ENCODE measurements at places on chromosomes 2 and 18.

DNA sequence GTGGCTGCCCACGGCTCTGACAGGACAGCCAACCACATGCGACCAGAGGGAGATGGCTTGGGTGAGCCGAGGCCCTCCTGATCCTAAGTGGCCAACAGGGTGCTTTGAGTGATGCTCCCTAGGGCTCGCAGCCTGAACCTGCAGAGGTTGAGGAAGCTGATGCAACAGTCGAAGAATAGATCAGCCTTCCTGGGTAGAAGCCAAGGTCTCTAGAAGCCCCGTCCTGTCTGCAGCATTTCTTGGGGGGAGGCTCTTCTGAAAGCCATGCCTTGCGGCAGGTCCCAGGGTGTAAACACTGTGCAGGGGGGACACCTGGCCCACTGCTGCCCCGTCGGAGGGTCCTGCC lies 136.4 kb downstream of the HDAC4 start:
- DNase-seq, result no peak

DNA sequence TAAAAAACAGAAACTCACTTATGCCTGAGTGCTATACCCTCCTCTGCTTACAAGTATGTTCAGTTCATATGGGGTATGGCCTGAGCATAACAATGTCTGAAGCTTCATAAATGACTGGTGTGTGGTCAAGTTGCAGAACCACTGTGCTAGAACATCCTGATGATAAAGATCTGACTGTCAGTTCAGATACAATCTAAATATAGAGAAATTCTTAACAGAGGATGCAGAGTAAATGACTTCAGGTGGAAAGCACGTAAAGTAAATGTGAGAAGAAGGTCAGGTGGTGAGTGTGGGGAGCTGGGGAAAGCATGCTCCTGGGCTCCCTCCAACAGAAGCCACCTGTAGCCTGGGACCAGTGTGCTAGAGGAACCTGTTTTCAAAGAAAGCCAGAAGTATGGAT lies 926.2 kb downstream of the TSN start:
- no peak for DNase-seq

DNA sequence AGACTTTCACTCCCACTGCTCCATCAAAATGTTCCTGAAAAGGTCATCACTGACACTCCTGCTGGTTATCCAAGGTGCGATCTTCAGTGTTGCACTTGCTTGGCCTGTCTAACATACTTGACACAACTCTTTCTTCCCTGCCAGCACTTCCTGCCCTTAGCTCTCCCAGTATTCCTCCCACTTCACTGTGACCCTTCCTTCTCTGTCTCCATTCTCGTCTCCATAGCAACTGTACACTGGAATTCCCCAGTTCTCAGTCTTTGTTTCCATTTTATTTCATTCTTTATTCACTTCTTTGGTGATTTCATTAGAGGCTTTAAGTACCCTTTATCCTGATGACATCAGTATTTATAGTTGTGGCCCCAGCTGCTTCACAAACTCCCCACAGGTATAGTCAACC lies 333.0 kb downstream of the IRS1 start:
- no peak for DNase-seq

DNA sequence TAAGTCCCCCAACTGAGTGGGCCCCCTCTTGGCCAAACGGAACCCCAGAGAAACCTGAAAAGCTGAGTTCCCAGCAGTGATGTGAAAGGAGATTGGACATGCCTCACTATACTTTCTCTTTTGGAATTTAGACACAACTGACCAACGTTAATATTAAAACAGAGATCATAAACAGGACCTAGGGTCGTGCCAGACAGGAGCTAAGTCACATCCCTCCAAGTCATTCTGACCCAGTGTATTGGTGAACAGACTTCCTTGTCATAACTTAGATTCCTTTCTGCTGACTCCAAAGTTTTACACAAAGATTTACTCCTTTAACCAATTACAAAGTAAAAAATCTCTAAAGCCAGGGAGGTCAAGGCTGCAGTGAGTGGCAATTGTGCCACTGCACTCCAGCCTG lies 46.9 kb downstream of the UXS1 start:
- no peak for DNase-seq

- no peak for DNase-seq
Observed at GRCh38 chr2:7880566-7880965, 801.3 kb upstream of the ID2 start.

GRCh38 chr2:85179541-85179940 lies 46.3 kb downstream of the TCF7L1 start:
- DNase-seq, result no peak

DNA sequence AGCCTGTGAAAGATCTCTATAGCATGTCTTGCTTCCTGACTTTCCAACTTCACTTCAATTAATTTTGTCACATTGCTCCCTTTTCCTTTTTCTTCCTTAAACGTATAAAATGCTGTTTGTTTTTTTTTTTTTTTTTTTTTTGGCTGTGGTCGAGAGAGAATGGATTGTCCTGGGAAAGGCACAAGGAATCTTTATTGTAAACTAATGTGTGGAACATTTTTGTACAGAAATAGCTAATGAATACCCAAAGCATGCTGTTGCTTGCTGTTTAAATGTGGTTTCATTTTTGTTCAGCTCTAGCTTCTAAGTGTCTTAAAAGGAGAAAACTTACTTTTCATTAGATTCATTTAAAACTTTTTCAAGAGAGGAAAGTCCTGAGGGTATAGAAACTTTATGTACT lies 105.5 kb downstream of the GPD2 start:
- DNase-seq, result no peak

GRCh38 chr2:242004902-242005230 lies 135.3 kb downstream of the RTP5 start:
- no peak for DNase-seq

DNA sequence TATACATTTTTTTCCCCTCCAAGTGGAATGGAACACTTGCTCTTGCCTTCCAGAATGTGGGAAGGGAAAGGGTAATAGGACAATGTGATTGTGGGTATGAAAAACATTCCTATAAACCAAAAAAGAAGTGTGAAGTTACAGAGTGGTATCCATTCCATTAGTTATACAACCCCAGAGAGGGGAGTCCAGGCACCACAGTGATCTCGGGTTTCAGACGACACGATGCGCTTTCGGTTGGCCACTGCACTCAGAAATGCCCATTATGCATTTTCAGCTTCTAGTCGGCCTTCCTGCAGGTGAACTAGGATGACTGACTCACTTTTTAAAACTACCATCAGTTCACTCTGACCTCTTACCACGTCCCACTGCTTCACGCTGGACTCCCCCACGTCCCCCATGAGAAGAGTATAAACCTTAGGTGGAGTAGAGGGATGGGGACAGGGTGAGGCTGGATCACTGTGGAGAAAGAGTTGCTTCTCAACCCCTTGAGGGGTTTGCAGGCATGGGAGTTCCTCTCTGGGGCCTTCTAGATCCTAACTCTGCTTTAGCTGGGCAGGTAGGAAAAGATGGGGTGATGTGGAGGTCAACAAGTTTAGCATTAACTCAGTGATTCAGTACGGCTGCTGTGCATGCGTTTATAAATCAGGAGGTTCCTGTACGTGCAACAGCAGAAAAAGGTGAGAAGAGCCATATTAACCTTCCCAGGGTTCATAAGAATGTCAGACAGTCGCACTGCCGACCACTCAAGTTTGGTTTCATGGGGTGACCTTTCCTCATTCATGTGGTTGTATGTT lies 50.5 kb downstream of the ZNF532 start:
- no peak for DNase-seq

DNA sequence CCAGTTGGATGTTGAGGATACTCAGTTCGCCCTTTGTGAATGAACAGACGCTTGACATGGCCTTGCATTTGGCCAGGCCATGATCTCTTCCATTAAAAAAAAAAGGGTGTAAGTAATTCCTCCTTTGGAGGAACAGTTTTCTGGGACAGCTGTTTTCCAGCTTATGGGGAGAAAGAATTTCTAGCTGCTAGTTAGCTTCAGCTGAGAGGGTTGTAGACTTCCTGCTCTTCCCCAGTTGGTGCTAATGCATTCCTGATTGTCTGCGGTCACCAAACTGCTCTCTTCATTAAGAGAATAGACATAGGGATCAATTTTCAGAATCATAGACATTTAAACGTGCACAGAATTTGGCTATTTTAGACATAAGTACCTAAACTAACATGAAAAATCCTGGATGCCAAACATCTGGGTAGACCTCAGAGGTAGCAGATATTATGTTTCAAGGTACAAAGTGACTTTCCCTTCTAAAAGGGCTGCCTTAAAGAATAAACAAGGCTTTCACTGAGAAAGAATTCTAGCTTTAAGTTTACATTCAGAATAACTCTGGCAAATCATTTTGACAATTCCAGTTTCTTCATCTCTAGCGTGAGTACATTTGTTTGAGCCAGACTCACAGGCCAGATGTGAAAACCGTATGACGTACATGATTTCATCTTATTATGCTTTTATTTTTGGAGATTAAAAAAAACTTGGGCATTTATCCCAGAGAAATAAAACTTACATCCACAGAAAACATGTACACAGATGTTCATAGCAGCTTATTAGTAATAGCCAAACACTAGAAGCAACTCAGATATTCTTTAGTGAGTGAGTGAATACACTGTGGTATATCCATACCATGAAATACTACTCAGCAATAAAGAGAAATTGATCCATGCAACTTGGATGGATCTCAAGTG lies 71.2 kb downstream of the MAIP1 start:
- DNase-seq, result no peak
